ENCODE measurements at places on chromosomes 2 and 18.

DNA sequence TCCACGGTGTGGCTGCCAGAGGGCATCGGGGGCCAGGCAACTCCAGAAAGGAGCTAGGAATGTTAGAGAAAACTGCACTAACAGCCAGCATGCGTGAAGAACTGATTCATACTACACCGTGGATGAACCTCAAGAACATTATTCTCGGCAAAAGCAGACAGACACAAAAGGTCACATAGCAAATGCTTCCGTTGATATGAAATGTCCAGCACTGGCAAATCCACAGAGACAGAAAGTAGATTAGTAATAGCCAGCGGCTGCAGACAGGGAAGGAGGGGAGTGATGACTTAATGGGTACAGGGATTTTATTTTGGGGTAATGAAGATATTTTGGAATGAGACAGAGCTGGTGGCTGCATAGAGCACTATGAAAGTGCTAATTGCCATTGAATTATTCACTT lies 37.4 kb downstream of the SCTR start:
- DNase-seq, result no peak

- DNase-seq, result no peak
These were observed 27.3 kb downstream of the CDC42EP3 start for GRCh38 chr2:37644191-37644590.

DNA sequence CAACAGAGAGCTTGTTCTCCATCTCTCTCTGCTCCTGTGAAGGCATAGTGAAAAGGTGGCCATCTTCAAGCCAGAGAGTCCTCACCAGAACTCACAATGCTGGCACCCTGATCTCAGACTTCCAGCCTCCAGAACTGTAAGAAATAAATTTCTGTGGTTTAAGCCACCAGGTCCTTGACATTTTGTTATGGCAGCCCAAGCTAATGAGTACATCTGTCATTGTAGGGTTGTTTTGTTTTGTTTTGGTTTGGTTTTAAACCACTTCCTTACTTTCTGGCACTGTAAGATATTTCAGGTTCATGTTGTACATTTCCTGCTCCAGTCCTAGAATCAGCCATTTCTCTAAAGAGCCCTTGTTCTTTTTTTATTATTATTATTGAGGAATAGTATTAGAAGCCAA lies 171.2 kb downstream of the CPS1 start:
- no peak for DNase-seq

GRCh38 chr2:96800061-96801004 lies 15.7 kb upstream of the CNNM3 start:
- no peak for DNase-seq

DNA sequence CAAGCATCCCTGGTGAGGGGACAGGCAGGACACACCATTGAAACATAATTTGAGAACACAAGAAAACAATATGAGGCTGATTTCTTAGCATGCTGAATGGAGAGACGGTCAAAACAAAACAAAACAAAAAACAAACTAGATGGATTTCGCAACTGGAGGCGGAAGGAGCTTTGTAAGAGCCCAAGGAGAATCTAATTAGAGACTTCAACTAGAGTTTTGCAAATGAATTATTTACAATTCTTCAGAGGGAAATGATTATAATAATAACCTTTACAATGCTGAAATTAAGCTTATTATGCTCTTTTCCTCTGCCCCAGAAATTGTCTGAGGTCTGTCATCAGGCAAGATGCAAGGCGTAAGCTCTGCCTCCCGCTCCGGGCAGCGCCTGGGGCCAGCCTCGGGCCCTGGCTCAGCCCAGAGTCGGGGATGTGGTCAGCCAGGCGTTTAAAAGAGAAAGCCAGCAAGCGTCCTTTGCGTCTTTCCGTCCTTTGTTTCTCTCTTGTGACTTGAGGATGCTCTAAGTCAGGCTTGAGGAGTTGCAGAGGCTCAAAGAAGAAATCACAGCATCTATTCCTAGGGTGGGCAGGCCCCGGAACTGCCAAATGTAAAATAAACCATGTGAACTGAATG lies 139.6 kb downstream of the TWIST2 start:
- DNase-seq, result no peak

DNA sequence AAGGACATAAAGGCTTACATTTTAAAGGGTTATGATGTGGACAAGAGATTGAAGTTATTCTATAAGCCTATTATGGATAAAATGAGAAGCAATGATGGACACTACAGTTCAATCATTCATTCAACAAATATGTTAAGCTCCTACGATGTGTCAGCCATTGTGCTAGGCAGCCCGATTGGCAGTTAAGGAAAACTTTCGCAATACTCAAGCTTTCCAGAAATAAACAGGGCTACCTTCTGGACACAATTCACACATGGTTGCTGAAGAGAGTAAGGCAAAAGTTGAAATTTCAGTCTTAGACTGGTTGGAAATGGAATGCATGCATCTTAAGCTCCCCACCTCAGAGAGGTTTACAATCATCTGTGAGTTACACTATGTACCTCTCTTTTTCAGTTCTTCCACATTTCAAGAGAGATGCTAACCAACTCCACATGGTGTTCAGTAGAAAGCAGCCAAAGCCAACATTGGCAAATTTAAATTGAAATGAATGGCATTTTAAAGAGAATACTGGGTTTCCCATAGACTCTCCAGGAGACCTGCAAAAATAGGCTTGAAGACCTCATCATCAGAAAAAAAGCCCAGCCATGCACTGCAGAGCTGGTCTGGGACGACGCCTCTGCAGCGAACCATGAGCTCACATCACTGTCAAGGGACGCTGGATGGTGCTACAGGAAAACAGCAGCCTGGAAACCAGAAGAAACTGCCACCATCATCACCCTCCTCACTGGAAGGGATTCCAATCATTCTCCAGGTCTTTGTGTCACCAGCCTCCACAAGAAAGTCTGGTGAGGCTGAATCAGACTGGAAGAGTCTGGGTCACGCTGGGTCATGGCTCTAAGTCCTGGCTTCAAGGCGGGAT lies 276.3 kb downstream of the AFF3 start:
- no peak for DNase-seq

GRCh38 chr2:44560352-44560751 lies 198.6 kb downstream of the CAMKMT start:
- no peak for DNase-seq

- DNase-seq, result no peak
These were observed 12.1 kb upstream of the CYBRD1 start for GRCh38 chr2:171509945-171510731.

GRCh38 chr2:188452084-188452483 lies 160.4 kb downstream of the GULP1 start:
- no peak for DNase-seq

DNA sequence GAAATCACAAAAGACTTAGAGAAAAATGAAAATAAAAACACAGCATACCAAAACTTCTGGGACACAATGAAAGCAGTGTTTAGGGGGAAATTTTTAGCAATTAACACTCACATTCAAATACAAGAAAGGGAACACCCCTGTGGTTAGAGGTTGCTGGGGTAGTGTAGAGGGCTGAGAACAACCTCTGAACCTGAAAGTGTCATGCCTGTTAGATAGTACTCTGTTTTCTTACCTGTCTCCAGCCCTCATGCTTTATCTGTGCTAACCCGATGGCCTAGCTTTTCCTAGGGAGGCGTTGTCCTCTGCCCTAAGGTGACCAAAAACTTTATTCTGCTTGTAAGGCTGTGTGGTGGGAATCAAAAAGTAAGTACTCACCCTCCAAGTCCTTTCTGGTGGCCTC lies 122.6 kb upstream of the OTX1 start:
- no peak for DNase-seq

- no peak for DNase-seq
These were observed 218.2 kb upstream of the CELF4 start for GRCh38 chr18:37783771-37784170.

DNA sequence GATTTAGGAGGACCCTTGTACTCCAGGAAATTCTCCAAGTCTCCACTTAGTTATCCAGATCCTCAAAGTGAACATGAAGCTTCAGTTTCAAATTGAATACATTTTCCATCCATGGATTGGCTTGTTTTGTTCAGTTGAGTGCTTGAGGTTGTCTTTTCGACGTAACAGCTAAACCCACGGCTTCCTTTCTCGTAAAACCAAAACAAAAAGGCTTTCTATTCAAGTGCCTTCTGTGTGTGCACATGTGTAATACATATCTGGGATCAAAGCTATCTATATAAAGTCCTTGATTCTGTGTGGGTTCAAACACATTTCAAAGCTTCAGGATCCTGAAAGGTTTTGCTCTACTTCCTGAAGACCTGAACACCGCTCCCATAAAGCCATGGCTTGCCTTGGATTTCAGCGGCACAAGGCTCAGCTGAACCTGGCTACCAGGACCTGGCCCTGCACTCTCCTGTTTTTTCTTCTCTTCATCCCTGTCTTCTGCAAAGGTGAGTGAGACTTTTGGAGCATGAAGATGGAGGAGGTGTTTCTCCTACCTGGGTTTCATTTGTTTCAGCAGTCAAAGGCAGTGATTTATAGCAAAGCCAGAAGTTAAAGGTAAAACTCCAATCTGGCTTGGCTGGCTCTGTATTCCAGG lies at the start of gene CTLA4:
Gene CTLA4, plus strand, starts transcription at position 211 of the 640 bp plus-strand sequence. Its CDS starts 172 bp downstream, at position 383.
- DNase-seq, result no peak

DNA sequence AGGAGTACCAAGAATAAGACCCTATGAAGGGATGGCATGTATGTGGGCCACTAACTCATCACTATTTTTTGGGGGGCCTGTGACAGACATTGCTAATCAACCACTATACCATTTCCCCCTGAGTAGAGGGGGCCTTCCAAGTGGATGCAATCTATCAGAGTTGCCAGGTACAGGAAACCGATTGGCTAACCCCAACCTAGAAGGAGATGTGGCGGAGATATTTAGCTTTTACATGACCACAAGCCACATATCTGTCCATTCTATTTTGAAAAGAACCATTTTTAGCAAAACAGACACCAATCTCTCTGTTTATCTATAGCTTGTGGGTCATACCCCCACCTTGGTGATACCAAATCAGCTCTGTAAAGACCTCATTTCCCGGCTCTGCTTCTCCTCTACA lies 51.0 kb downstream of the PAX8 start:
- no peak for DNase-seq

DNA sequence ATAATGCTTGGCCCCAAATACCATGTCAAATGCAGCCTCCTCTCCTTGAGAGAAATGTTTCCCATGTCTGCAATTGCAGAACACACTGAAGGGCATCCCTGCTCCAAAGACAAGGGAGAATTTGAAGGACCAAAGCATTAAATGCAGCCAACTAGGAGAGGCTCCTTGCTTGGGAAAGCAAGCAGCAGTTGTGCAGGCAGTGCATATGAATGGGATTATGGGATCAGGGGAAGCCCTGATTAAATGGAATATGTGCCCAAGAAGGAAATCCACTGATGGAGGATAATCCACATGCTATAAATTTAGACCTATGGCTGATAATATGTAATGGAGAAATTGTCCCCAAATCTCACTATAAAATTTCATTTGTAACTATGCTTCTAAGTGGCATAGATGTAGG lies 116.1 kb downstream of the NCKAP5 start:
- DNase-seq, result no peak

- DNase-seq, result no peak
These were observed 394.8 kb upstream of the FANCL start for GRCh38 chr2:58635801-58636375.

DNA sequence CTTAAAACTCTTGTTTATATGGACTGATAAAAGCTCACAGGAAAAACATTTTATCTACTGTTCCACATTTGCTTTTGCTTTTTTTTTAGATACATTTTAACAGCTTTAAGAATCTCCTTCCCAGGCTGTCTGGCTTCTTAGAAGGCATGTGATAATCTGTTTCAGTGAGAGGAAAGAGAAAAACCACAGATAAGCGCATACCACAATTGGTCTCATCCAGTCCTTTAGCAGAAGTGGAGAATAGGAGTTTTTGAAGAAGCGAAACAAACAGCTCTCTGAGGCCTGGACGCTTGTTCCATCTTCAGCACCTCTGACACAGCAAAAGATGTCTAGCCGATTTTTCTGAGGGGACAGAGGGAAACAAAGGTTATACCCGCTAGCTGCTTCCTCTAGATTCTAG lies 37.6 kb downstream of the RMC1 start:
- DNase-seq, result no peak

DNA sequence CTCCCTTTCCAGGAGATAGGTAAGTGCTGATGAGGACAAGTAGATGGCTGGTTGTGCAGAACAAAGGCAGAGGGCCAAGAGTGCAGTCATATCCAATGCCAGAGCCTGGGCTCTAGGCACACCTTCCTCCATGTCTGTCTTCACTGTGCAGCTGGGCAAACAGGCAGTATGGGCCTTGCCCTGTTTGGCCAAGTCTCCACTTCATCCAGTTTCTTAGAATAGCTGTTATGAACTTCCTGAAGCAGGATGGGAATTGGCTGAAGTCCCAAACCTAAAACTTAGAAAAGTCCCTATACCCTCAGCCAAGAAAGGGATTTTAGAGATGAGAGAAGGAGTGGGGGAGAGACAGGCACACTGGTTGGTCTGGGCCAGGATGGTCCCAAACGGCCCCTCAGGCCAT lies 37.5 kb upstream of the CYP26B1 start:
- DNase-seq, result no peak

- DNase-seq, result no peak
These were observed 7.6 kb upstream of the PSD4 start for GRCh38 chr2:113166187-113166645.

DNA sequence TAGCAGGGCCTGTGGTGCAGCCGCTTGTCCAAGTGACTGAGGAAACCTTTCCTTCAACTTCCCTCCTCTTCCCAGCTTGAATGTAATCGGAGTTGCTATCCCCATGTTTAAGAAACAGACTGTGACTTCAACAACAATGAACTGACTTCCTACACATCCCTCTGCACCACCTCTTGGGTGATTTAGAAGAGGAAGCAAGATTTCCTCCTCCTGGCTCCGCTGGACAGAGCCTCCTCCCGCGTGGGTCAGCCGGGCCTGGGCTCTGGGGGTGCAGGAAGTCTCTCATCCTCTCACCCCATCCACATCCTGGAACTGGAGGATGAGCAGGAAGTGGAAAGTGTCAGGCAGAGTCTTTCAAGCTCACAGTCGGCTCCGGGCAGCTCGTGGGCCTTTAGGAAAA lies 84.3 kb downstream of the GATA6 start:
- DNase-seq, result no peak

DNA sequence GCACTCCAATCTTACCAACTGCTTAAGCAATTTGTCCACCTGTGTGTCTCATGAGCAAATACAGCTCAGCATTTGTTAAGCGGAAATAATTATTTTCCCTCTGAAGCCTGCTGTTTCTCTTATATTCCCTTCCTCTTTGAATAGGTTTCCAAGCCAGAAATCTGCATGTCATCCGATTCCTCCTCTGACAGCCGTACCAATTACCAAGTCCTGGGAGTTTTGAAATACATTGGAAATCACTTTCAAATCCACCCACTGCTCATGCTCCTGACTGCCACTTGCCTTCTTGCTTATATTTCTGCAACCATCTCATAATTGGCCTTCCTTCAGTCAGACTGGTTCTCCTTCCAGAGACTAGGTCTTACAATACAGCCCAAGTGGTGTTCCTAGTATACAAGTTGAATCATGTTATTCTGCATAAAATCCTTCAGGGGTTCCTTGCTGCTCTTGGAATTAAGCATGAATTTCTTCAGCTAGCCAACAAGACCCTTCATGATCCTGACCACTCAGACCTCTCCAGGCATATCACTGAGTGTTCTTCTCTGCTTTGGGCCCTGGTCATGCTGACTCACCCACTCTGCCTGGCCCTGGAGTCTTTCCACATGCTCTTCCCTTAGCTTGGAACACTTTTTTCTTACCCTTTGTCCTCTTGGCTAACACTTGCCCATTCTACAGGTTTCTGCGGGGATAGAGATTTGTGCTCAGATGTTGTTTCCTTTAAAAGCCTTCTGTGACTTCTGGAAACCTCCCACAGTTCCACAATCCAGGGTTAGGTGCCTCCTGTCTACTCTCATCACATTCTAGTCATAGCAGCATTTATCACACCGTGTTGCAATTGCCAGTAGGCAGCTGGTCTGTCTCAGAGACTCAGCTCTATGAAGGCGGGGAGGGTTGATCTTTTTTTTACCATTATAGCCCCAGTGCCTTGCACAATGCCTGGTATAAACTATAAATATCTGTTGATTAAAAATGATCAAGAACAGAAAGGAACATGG lies 157.6 kb downstream of the ARL6IP6 start:
- no peak for DNase-seq

Measured in T-helper 1 cell (primary cell).